ENCODE measurements at places on chromosomes 7 and 10. TPM values are rescaled to one million over a fixed set of nuclear protein-coding genes. Genes with fewer than 3 reads are reported as not detected.

DNA sequence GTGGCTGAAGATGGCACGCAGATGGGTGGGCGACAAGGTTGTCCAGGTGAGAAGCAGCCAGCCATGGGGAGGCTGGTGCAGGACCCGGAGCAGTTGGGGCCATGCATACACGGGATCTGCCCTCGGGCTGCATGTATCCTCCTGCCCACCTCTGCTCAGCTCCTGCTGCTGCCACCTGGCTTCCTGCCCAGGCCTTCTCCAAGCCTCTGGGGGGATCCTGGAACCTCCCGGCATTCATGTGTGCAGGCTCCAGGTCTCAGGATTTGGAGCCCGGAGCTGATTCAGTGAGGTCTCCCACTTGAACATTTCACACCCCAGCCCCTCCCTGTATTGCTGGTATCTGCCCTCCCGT, 27.0 kb downstream of the PDGFA start:
- DNase-seq: no peak

DNA sequence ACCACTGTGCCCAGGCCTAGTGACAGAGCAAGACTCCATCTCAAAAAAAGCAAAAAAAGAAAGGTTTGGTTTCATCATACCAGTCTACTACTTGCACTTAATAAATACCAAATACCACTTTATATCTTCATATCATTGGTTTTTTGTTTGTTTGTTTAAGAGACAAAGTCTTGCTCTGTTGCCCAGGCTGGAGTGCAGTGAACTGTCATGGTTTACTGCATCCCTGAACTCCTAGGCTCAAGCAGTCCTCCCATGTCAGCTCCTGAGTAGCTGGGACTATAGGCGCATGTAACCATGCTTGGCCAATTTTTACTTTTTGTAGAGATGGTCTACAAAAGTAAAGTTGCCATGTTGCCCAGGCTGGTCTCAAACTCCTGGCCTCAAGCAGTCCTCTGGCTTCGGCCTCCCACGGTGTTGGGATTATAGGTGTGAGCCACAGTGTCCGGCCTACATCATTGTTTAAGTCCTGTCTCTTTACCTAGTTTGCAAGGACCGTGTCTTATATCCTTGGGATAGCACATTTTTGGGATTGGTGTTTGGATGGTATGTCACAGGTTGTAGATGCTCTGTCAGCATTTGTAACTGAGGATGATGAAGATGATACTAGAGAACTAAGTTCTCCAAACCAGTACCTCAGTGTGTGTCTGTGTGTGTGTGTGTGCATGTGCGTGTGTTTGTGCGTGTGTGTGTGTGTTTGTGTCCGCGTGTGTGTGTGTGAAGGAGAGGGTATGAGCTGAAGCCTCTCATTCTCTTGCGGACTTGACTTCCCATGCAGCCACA, 9.3 kb downstream of the LMTK2 start:
- no peak for DNase-seq

DNA sequence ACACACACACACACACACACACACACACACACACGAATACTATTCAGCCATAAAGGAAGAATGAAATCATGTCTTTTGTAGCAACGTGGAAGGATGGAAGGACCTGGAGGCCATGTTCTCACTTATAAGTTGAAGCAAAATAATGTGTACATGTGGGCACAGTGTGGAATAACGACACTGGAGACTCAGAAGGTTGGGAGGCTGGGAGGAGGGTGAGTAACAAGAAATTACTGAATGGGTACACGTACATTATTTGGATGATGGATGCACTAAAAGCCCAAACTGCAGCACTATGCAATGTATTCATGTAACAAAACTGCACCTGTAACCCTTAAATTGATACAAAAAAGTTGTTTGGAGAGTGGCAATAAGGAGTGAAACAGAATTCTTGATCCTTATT, 32.1 kb downstream of the KMT2C start:
- no peak for DNase-seq

DNA sequence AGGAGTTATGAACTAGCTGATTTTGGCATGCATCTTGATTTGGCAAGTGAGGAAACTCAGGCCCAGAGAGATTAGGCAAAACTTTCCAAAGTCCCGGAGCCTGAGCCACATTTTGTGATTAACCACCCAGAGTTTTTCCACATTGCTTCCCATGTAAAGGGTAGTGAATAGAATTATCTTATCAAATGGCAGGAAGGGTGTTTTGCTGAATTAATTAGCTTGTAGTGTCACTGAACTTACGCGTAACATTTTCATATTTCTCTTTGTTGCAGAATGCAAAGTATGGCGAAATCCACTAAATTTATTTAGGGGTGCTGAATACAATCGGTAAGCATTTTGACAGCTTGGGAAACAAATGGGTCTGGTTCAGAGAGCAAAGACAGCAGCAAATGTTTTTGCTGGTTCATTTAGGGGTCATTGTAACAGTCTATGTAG, 176.2 kb downstream of the ST7 start:
- no peak for DNase-seq

GRCh38 chr7:131586259-131586658, 29.8 kb upstream of the PODXL start:
- DNase-seq: no peak

GRCh38 chr7:130297628-130298543, 4.9 kb downstream of the CPA4 start:
- DNase-seq: no peak

GRCh38 chr7:129169171-129169671, 19.2 kb upstream of the SMO start:
- no peak for DNase-seq

DNA sequence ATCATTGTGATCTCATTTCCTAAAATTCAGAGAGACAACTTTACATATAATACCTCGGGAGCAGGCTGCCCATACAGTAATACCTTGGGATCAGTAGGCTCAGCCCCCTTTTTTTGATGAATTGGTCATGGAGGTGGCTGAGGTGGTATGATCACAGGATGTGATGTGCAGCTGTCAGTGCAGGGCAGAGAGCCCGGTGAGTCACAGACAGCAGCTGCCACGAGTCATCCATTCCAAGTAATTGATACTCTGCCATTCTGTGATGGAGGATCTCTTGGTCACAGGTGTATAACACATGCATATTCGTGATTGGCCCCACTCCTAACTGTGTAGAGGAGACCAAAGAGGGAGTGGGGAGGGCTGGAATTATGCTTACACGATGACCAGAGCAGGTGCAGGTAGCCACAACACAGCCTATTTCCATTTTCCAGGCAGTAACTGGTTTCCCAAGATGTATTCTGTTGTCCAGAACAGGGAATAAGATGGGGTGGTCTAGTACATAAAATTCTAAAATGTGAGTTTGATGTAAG, 14.1 kb downstream of the NRCAM start:
- peak; percentile 38 for DNase-seq

DNA sequence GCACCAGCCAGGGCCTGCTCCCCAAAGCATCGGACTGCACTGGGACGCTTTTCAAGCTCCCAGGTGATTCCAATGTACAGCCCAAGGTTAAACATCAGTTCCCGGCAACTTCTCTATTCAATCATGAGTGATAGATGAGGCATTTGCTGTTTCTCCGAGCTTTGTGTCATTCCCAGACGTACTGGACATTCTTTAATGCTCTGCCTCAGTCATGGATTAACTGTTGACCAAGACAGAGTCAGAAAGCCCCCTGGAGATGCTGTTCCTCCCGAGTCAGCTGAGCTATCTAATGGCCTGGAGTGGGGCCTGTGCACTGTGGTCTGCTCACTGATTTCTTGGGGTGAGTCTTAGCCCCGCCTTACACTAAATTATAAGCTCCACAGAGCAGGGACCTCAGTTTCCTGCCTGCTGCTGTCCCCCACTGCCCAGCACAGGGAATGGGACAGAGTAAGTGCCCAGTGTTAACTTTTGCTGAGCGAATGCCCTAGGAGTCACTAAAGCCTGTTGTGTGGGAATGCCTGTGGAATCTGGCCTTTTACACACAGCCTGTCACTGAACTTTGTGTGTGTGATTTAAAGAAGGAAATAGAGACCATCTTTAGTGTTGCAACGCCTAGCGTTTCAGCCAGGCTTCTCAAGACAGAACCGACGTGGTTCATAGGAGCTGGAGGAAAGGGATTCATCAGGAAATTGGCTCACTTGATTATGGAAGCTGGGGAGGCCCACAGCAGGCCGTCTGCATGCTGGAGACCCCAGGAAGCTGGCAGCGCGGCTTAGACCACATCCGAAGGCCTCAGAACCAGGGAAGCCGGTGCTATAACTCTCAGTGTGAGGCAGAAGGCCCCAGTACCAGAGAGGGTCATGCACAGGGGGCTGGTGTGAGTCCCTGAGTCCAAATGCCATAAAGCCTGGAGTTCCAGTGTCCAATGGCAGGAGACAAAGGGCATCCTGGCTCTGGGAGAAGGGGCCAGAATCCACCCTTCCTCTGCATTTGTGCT, 29.3 kb upstream of the RNF32 start:
- DNase-seq: peak; percentile 48

- no peak for DNase-seq
These were observed 337.0 kb upstream of the PRKCQ start for GRCh38 chr10:6917125-6917524.

DNA sequence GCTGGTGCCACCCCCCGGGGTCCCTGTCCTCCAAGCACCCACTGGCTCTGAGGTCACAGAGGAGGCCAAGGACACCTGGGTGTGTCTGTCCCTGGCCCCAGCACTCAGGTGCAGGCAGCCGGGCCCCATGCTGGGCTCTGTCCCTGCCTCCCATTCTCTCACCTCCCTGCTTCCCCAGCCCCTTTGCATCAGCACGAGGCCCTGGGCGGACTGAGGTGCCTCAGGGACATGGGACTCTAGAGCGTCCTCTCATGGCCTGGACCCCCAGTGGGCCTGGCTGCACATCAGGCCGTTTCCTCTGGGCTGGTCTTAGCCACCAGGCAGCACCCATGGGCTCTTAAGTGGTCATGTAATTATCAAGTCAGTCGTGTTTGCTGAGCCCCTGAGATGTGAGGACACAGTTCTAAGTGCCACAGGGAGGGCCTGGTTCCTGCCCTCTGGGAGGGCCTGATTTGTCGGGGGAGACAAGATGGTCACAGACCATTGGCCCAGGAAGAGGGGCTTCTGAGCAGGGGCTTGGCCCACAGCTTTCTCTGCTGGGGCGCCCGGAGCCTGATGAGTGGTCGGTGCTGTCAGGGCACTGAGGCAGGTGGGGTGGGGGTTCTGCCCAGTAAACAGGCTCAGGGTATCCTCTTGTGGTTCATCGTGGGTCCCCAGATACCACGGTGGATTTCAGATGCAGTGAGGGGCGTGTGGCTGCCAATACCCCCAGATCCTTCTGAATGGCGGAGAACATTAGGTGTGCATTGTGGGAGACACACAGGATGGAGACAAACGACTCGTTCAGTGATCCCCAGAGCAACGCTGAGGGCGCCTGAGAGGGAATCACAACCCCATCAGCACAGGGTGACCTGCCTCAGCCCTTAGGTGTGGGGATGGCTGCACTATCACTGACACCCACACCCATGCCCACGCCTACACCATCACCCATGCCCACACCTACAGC, 152.5 kb downstream of the WDR37 start:
- DNase-seq: no peak

- DNase-seq: no peak
These were observed 34.9 kb downstream of the PAX2 start for GRCh38 chr10:100780324-100780723.

DNA sequence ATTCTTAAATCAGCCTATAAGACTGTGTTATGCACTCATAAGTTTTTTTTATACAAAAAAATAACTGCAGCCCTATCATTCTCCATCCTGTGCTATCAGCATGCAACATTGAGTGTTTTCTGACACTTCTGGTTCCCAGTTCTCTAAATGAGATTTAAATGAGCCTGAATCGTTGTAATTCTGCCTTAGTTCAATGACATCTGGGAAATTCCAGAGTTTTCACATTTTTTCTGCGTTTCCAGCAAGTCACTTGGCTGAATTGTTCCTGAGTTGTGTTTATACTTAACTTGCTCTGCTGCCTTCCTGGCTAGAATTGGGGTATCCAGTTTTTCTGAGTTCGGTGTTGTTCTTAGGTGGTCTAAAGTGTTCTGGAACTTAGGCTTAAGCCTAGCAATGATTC, 636.1 kb upstream of the FZD8 start:
- DNase-seq: peak; percentile 3

DNA sequence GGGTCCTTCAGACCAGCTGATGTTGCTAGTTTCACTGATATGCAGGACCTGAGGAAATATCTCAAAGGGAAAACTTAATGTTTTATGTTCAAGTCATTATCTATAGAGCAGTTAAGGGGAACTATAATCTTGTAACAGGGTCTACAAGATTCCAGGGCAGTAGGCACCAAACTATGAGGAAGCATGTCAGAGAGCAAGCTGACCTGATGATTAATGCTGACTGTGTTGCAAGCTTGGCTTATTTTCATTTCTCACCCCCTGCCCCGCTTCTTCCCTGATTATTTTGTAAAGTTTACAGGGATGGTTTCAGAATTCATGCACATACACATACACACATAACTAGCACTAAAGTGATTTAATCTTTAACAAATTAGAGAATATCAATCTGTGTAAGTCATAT, 84.3 kb upstream of the CACNA2D1 start:
- no peak for DNase-seq

DNA sequence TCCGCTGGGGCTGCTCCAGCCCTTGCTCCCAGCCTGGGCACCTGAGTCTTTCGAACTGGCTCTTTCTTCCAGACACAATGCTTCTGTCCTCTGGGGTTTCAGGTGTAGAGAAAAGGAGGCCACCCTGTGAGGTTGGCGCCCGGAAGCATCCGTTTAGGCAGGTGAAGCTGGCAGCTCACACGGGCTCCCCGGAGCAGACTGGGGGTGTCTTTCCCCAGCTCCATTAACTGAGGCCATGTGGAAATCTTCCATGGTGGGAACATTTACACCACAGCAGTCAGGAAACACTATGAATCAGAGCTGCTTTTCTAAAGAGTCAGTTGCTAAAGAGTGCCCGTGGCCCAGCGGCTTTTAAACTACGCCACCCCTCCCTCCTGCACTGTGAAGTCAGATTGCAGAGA, 29.2 kb downstream of the PRKAG2 start:
- DNase-seq: no peak

GRCh38 chr7:108351729-108352131, 104.5 kb downstream of the NRCAM start:
- no peak for DNase-seq

GRCh38 chr10:75694790-75695189, 263.4 kb downstream of the LRMDA start:
- DNase-seq: no peak

- no peak for DNase-seq
These were observed 276.9 kb downstream of the DNAJB6 start for GRCh38 chr7:157613575-157614322.

- DNase-seq: no peak
These were observed 28.9 kb upstream of the EZH2 start for GRCh38 chr7:148912758-148913541.

FAM241B gene
- total RNA-seq: 4.2 TPM

ADAM22 gene
- 1.2 TPM for total RNA-seq

LIPJ gene
- total RNA-seq: not detected

SFTPA1 gene
- total RNA-seq: not detected

FFAR4 gene
- total RNA-seq: not detected

RELN gene
- 1.2 TPM for total RNA-seq

SYT15 gene
- total RNA-seq: 0.14 TPM

TEX36 gene
- not detected for total RNA-seq

TUBAL3 gene
- total RNA-seq: not detected

SPDYE6 gene
- total RNA-seq: not detected

SCART1 gene
- total RNA-seq: 1.3 TPM

CPVL gene
- total RNA-seq: 31.3 TPM

All from epithelial cell of proximal tubule (primary cell).